T-helper 17 cell (primary cell): ENCODE measurements at places on chromosomes 12 and 14. TPM values are rescaled to one million over a fixed set of nuclear protein-coding genes. Genes with fewer than 3 reads are reported as not detected.
A peak's percentile ranks its signal among the peaks of the same experiment; 100 is the strongest.

Gene SERPINA10
- total RNA-seq: not detected

DNA sequence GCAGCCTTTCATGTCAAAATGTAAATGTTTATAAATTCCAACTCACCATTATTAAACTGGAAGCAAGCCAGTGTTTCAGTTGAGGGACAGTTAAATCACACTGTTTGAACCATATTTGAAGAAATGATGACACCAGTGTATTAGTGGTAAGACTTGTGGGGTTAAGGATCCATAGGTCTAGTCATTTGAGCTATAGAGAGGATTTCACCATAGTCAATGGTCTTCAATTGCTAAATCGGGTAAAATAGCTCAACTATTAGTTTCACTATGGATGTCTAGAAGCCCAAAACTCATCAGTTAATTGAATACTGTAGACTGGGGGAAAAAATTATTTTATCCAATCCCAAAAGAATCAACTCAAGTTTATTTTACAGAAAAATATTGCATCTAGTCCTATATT is 659.1 kb downstream of the NRXN3 start:
- no peak overlapping the region for H3K27ac ChIP-seq
- no peak for DNase-seq
- H3K4me1 ChIP-seq: no peaks in the 10 kb centered on the region
- H3K36me3 ChIP-seq: no peaks in the 10 kb centered on the region
- H3K27me3 ChIP-seq: no peaks in the 10 kb centered on the region

- H3K27ac ChIP-seq: no peak overlapping the region
- no peaks in the 10 kb centered on the region for H3K36me3 ChIP-seq
- H3K27me3 ChIP-seq: no peaks in the 10 kb centered on the region
- H3K4me3 ChIP-seq: no peak overlapping the region
These were observed 119.7 kb downstream of the FBXL14 start for GRCh38 chr12:1474574-1475153.

DNA sequence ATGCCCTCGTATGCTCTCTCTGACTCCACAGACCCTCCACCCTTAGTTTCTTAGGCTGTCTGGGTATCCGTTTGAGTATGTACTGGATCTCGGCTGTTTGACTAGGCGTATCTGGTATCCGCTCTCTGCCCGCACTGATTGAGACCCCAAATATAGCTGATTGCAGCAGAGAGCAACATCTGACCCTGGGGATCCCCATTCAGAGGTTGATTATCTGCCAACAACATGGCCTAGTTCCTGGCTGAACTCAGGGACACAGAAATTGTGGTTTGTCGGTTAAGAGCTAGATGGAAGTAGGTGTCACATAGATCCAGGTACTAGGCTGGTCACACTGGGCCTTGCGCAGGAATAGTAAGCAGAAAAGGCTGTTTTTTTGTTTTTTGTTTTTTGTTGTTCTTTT is 359.9 kb downstream of the FUT8 start:
- H3K36me3 ChIP-seq: no peaks in the 10 kb centered on the region
- H3K27me3 ChIP-seq: no peaks in the 10 kb centered on the region
- DNase-seq: no peak
- peaks cover 10% of the 10 kb centered on the region for H3K4me1 ChIP-seq

- H3K36me3 ChIP-seq: no peaks in the 10 kb centered on the region
- H3K27me3 ChIP-seq: peaks cover 18% of the 10 kb centered on the region
These were observed 20.6 kb upstream of the SPATA7 start for GRCh38 chr14:88364710-88365413.

- H3K36me3 ChIP-seq: peaks cover 5% of the 10 kb centered on the region
- H3K4me3 ChIP-seq: peak overlapping the region; percentile 90
- H3K27me3 ChIP-seq: peaks cover 44% of the 10 kb centered on the region
- no peak overlapping the region for H3K27ac ChIP-seq
These were observed 1.4 kb downstream of the DENND5B start for GRCh38 chr12:31589598-31589903.

Gene LHX5
- not detected for total RNA-seq

Gene C12orf50
- total RNA-seq: not detected

GRCh38 chr12:84822525-84822924 is 90.1 kb downstream of the SLC6A15 start:
- no peak overlapping the region for H3K4me3 ChIP-seq
- no peak overlapping the region for H3K27ac ChIP-seq
- DNase-seq: no peak

DNA sequence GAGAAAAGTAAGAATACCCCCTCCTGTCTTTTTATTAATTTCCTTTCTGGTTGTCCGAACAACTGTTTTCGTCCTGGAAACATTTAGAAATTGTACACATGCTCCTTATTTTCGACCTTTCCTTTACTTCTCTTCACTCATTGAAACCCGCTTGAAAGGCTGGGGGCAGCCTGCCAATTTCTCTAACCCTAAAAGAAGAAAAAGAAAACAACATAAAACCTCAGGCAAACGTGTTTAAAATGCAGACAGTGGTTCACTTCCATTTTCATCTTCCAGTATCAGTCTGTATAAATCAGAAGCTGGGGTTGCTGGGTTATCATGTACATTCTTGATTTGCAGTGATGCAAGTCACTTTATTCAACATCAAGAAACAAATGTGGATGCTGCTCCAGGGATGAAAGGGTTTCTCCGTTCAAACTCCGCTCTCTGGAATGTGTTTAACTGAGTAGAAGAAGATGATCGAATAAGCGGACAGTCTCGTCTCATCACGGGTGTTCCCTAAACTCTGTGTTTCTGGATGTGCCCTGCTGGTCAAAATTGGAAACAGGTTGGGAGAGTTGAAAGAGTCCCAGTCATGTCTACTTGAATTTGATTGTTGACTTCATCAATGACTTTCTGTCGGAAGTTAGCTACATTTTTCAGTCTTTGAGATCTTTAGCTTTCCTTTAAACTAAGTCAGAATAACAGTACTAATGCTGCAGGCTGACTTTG is 1042.2 kb downstream of the BCL11B start:
- DNase-seq: no peak
- H3K27ac ChIP-seq: peak overlapping the region; percentile 95
- H3K4me3 ChIP-seq: peak overlapping the region; percentile 26
- peaks cover 53% of the 10 kb centered on the region for H3K4me1 ChIP-seq
- no peaks in the 10 kb centered on the region for H3K27me3 ChIP-seq

Gene OR6C74
- total RNA-seq: not detected

Gene FLVCR2
- 8.1 TPM for total RNA-seq

DNA sequence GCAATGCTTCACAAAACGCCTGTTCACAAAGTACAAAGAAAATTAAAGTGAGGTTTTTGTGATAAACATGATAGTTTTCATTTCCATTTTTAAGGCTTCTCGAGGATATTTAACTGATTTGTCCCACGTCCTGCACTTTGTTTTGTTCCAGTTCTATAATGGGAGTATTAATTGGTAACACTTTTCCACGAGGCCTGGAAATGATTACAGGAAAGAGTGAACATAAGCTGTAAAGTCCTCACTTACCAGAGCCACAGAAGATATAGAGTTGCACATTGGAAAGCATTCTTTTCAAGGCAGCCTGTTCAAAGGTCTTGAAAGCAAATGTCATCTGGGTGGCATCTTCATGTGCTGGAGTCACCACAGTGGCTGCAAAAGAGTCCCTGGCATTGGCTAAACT is 1236.6 kb downstream of the BCL11B start:
- no peaks in the 10 kb centered on the region for H3K27me3 ChIP-seq
- no peaks in the 10 kb centered on the region for H3K36me3 ChIP-seq
- H3K4me3 ChIP-seq: no peak overlapping the region
- no peak overlapping the region for H3K27ac ChIP-seq

Gene TESPA1
- 160 TPM for total RNA-seq

GRCh38 chr12:69055706-69056105 is 122.7 kb upstream of the CPM start:
- H3K4me1 ChIP-seq: peaks cover 6% of the 10 kb centered on the region
- H3K27me3 ChIP-seq: peaks cover 5% of the 10 kb centered on the region
- H3K36me3 ChIP-seq: peaks cover 2% of the 10 kb centered on the region
- H3K27ac ChIP-seq: no peak overlapping the region
- no peak for DNase-seq
- H3K4me3 ChIP-seq: no peak overlapping the region

GRCh38 chr12:16605642-16606116 is 283 bp downstream of the LMO3 start:
- no peaks in the 10 kb centered on the region for H3K36me3 ChIP-seq
- H3K27me3 ChIP-seq: peaks cover 12% of the 10 kb centered on the region
- H3K27ac ChIP-seq: no peak overlapping the region
- DNase-seq: no peak
- H3K4me3 ChIP-seq: no peak overlapping the region

DNA sequence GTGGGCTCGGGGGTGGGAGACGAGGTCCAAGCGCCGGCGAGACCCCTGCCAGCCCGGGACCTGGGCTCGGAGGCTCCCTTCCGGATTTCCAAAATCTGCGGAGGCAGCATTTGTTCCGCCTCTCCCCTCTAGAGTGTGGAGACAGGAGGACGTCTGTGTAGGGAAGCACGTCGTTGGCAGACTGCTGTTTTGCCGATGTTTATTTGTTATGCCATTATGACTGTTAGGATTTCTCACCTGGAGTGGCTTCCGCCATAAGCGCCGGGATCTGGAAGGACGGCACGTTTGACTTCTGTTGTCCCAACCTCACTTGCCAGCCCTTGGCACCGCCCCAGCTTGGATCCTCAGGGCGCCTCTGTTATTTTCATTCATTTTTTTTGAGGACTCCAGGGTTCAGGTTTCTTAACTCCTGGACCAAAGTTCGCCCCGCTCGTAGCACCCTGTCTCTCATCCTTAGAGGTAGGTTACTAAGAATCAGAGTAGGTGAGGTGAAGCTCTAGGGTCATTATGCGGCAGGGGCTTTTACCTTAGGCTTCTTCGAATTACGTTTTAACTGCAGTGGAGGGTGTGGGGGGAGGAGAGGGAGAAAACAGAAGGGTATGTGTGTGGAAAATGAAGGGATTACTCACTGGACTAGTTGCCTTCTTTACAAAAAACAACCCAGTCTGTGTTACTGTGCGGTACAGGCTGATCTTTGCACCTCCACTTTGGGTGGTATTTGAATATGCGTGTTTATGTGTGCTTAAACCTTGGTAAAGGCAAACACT is 547 bp upstream of the PYGL start:
- H3K4me3 ChIP-seq: peak overlapping the region; percentile 91
- H3K27ac ChIP-seq: no peak overlapping the region
- DNase-seq: no peak
- peaks cover 8% of the 10 kb centered on the region for H3K36me3 ChIP-seq
- H3K4me1 ChIP-seq: peaks cover 7% of the 10 kb centered on the region

GRCh38 chr12:5034603-5035002 is 9.1 kb upstream of the KCNA5 start:
- H3K27ac ChIP-seq: no peak overlapping the region
- H3K4me3 ChIP-seq: no peak overlapping the region
- DNase-seq: no peak
- no peaks in the 10 kb centered on the region for H3K4me1 ChIP-seq
- H3K36me3 ChIP-seq: no peaks in the 10 kb centered on the region

- no peak overlapping the region for H3K27ac ChIP-seq
- no peaks in the 10 kb centered on the region for H3K27me3 ChIP-seq
- H3K4me1 ChIP-seq: peaks cover 28% of the 10 kb centered on the region
- H3K4me3 ChIP-seq: no peak overlapping the region
- no peaks in the 10 kb centered on the region for H3K36me3 ChIP-seq
- no peak for DNase-seq
These were observed 9.6 kb downstream of the ITPR2 start for GRCh38 chr12:26823390-26823789.

Gene STYK1
- total RNA-seq: not detected

DNA sequence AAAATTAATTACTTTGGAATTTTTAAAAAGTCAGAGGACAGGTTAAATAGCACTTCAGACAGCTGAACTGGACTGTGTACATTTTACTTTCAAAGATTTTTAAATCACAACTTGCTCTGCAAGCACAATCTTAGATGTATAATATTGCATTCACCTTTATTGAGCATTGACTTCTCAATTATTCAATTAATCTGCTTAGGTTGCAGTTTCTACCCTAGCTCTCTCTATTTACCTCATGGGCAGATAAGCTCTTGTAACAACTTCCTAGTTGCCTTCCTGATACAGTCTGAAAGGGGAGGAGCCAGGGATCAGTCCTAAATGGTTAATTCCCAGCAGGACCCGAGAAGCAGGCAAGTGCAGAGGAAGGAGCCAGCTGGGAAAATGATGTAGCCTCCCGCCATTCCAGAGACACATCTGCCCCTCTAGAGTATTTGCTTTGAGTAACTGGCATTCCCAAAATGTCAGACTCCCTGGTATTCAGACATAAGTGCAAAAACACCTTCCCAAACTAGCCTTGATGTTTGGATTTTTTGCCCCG is 302.8 kb downstream of the GALC start:
- DNase-seq: no peak
- H3K27ac ChIP-seq: no peak overlapping the region
- peaks cover 2% of the 10 kb centered on the region for H3K36me3 ChIP-seq
- H3K4me3 ChIP-seq: no peak overlapping the region
- H3K27me3 ChIP-seq: no peaks in the 10 kb centered on the region
- no peaks in the 10 kb centered on the region for H3K4me1 ChIP-seq

GRCh38 chr12:115357681-115358080 is 673.7 kb upstream of the TBX3 start:
- no peaks in the 10 kb centered on the region for H3K36me3 ChIP-seq
- no peak for DNase-seq
- H3K27me3 ChIP-seq: no peaks in the 10 kb centered on the region

GRCh38 chr12:91529829-91530228 is 347.2 kb upstream of the DCN start:
- H3K27me3 ChIP-seq: no peaks in the 10 kb centered on the region
- H3K4me3 ChIP-seq: no peak overlapping the region
- H3K27ac ChIP-seq: no peak overlapping the region

Gene GPR65
- 16.6 TPM for total RNA-seq

Gene PRKD1
- not detected for total RNA-seq

Gene MUCL1
- not detected for total RNA-seq

Gene NID2
- 0.62 TPM for total RNA-seq

- no peak overlapping the region for H3K27ac ChIP-seq
- H3K4me1 ChIP-seq: no peaks in the 10 kb centered on the region
- H3K36me3 ChIP-seq: no peaks in the 10 kb centered on the region
- H3K4me3 ChIP-seq: no peak overlapping the region
These were observed 115.6 kb downstream of the CCER1 start for GRCh38 chr12:90839346-90839745.

Gene ALX1
- total RNA-seq: not detected

- DNase-seq: no peak
- H3K4me3 ChIP-seq: no peak overlapping the region
- H3K27me3 ChIP-seq: no peaks in the 10 kb centered on the region
- H3K36me3 ChIP-seq: no peaks in the 10 kb centered on the region
- H3K4me1 ChIP-seq: peaks cover 9% of the 10 kb centered on the region
- peak overlapping the region; percentile 82 for H3K27ac ChIP-seq
These were observed 34.8 kb downstream of the PLXNC1 start for GRCh38 chr12:94182986-94183707.
